ENCODE measurements at places on chromosomes 3 and 15.

DNA sequence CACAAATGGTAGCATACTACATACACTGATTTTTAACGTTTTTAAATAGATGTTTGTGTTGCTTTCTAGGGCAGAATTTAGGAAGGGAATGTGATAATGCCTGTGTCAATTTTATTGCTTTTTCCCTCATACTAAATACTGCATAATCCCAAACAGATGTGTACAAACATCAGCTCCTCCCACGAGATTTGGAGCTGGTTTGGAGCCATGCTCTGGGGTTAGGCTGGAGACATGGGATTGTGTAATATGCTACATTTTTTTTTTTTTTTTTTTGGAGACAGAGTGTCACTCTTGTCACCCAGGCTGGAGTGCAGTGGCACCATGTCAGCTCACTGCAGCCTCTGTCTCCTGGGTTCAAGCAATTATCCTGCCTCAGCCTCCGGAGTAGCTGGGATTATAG, 80.1 kb downstream of the EBLN2 start:
- no peak for DNase-seq

DNA sequence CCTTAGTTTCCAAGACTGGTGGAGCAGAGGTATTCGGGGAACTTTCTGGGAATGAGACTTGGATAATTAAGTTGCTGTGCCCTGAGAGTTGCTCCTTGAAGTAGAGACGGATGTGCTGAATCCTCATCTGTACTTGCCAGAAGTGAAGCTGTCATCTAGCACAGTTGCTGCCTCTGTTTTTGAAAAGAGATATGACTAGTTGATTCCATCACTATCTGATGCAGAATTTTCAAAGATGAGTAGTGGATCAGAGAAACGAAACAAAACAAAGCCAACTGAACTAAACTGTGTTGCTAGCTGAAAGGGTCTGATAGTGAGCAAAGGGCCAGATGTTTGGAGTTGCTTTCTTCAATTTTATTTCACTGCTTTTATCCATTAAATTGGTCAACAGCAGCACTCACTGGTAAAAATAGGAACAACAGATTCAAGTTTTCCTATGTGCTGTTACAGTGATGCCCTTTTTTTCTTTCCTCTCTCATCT, 52.7 kb downstream of the MITF start:
- peak; percentile 78 for DNase-seq

- DNase-seq, result no peak
These were observed 307.0 kb upstream of the THBS1 start for GRCh38 chr15:39273717-39274411.

GRCh38 chr3:22318325-22318724, 567.3 kb upstream of the ZNF385D start:
- DNase-seq, result no peak

DNA sequence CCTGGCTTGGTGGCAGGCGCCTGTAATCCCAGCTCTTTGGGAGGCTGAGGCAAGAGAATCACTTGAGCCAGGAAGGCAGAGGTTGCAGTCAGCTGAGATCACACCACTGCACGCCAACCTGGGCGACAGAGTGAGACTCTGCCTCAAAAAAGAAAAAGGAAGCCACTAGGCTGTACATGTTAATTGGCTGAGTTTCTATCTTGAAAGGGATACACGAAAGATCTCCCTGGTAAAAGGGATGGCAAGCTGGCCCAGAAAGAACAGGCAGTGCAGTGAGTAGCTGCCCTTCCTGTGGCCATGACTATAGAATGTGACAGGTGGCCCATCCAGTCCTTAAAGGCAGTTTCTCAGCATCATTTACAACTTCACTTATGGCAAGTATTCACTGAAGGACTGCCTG, 12.3 kb downstream of the LRIG1 start:
- DNase-seq, result no peak

DNA sequence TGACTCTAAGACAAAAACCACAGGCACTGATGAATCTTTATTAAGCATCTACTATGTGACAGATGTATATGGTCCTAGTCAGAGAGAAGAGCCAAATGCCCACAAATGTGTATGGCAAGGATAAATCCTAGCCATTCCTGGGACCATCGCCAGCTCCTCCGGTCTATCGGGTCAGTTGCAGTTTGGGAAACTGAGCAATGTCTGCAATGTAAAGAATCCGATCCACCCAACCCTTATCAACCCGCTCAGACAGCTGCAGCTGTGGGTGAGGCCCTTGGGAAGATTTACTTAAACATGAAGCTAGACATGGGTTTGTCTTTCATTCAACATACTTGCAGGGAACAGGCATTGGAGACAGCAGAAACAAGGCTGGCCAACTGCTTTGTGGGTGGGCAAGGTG, 40.5 kb upstream of the CDV3 start:
- DNase-seq, result no peak

DNA sequence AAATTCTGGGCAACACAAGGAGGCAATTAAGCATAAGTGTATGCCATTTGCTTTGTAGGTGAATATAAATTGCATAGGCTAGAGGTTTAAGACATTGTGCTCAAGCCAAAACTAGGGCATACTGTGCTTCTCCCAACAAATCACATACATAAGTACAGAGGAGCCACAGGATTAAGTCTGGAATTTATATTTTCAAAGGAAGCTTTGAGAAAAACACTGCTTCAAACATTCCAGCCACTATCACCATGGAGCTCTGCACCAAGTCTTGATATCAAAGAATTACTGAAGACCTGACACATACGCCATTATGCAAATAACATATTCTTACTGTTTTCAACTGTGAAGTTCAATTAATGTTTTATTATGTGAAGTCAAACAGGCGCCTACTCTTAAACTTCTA, 119.4 kb upstream of the NPHP3 start:
- DNase-seq, result no peak

All from suppressor macrophage treated with lipopolysaccharide for 1 hour (primary cell).